AML-193 (cell line): ENCODE measurements at places on chromosomes 7 and 10.

DNA sequence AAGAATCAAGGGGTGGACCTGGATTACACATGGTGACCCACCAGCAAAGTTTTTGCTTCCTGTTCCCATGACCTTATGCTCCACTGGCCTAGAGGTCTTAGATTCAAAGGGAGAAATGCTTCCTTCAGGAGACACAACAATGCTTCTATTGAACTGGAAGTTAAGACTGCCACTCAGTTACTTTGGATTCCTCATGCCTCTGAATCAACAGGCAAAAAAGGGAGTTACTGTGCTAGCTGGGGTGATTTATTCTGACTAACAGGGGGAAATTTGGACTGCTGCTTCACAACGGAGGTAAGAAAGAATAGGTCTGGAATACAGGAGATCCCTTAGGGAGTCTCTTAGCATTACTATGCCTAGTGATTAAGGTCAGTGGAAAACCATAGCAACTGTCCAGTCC, 10.3 kb downstream of the TMEM229A start:
- DNase-seq: no peak

- DNase-seq: peak; percentile 52
Observed at GRCh38 chr7:12524794-12525386, 45.6 kb upstream of the SCIN start.

- DNase-seq: no peak
Observed at GRCh38 chr7:138400400-138400886, 59.6 kb upstream of the TRIM24 start.

- no peak for DNase-seq
Observed at GRCh38 chr7:88104732-88105131, 115.1 kb downstream of the SRI start.

DNA sequence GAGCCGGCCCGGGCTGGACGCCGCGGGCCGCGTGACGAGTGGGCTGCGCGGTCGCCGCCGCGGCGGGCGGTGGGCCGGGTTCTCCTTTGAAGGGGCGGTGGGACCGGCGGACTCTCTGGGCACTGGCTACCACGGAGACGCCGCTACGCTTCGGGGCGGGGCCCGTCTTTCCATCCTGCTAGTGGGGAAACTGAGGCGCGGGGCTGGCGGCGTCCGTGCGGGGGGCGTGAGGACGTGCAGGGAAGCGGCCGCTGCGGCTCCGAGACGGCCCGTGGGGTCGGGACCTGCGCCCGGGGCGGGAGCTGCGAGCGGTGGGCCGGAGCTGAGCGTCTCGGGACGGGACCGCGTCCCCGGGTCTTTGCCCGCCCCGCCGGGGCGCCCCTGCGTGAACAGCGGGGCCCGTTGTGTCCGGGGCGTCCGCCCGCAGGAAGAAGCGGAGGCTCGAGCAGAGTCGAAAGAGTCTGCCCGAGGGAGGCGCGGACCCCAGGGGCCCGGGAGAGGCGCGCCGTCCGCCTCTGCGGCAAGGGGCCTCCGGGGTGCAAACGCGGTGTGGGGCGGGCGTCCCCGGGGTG, 548 bp upstream of the BNIP3 start:
- DNase-seq: no peak

- no peak for DNase-seq
Observed at GRCh38 chr10:118569882-118570252, 25.6 kb downstream of the PRLHR start.

DNA sequence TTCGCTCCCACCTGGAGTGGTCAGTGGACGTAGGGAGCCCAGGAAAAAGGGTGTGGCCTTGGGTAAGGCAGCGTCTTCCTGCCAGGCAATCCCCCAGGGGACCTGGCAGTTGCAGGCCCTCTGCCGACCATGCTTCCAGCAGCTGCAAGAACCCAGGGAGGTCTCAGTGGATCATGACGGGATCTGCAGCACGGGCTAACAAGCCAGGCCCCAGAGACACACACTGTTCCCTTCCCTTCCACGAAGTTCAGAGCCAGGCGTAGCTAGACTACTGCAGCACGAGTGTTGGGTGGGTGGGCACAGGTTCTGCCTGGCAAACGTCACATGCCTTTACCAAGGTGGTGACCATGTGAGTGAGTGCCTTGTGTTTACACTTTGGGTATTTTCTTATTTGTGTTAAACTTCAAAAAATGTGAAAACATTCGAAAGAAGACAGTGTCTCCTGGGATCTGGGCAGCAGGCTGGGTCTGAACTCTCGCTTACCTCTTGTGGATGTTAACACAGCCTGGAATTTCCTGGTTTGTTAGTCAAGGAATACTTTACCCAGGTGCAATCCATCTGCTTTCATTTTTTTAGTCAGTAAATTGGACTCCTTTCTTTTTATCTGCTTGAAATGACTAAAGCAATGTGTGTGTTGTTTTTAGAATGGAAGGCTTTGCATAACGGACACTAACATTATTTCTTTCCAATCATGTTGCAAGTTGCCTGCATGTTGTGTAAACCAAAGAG, 48.2 kb upstream of the VIPR2 start:
- DNase-seq: no peak

GRCh38 chr7:34900891-34901513, 136.3 kb downstream of the DPY19L1 start:
- peak; percentile 14 for DNase-seq

DNA sequence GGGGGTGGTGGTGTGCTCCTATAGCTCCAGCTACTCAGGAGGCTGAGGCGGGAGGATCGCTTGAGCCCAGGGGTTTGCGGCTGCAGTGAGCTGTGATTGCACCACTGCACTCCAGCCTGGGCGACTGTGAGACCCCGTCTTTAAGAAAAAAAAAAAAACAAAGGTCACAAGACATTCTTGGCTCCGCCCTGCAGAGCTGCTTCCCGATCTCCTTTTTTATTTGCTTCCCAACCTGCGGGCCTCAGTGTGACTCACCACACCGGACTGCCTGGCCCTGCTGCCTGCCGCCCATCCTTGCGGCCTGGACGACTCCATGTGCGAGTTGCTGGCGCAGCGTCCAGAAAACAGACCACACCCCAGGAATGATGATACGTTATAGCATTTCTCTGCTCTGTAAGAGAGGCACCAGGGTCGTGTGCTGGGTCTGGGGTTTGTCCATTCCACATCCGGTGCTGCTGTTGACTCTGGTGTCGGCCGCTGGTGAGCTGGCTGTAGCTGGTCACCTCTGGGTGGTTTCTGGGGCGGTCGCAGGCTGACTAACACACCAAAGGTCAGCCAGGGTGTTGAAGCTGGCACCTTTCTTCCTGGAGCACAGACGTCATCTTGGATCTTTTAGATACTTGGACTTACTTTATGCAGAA, 123.6 kb downstream of the TCF7L2 start:
- no peak for DNase-seq

- no peak for DNase-seq
Observed at GRCh38 chr7:9709216-9709615, 1264.5 kb upstream of the PHF14 start.

- DNase-seq: no peak
Observed at GRCh38 chr7:114138587-114138986, 219.8 kb upstream of the PPP1R3A start.

DNA sequence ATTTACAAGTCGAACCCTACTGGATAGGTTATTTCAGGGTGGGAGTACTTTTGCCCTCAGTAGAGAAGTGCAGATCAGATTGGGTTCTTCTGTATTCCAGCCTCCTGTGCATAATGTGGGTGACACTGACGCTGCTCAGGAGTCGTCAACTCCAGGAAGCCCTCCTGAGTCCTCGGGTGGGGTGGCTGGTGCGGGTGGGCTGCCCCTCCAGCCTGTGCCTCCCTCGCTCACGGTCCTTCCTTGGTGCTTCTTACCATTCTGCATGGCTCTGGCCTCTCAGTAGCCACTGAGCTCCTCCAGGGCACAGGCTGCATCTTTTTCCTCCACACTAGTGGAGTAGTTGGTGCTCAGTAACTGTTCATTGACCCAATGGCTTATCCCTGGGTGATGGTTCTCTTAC, 4.3 kb downstream of the CDH23 start:
- DNase-seq: no peak

DNA sequence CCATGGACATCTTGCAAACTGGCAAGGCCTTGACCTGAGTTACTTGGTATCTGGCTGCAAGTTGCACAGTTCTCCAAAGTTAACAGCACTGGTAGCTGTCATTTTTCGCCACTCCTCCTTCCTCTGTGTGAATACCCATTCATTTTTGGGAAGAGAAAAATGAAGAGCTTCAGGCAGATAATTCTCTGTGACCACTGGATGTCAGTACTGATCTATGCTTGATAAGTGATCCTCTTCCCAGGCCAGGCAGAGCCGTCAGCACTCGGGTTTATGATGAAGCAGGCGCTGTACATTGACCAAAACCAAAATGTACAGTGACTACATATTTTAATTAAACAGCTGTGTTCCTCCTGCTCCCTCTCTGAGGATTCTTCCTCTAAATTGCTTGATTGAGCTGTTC, 55.9 kb upstream of the PDZD8 start:
- peak; percentile 85 for DNase-seq

DNA sequence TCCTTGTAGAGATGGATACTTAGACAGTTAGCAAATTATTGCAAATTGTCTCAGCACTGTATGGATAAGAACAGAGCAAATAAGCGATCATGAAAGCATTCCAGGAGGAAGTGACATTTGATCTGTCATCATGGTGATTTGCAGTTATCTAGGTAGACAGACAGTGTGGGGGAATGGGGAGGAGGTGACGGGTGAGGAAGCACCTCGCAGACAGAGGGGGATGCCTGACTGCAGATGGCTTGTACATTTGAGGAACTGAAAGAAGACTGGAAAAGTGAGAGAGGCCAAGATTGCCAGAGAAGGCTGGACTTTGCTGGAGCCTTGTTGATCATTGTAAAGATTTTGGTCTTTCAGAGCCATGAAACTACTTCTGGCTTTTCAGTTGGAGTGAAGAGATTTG, 318.2 kb upstream of the CELF2 start:
- no peak for DNase-seq

DNA sequence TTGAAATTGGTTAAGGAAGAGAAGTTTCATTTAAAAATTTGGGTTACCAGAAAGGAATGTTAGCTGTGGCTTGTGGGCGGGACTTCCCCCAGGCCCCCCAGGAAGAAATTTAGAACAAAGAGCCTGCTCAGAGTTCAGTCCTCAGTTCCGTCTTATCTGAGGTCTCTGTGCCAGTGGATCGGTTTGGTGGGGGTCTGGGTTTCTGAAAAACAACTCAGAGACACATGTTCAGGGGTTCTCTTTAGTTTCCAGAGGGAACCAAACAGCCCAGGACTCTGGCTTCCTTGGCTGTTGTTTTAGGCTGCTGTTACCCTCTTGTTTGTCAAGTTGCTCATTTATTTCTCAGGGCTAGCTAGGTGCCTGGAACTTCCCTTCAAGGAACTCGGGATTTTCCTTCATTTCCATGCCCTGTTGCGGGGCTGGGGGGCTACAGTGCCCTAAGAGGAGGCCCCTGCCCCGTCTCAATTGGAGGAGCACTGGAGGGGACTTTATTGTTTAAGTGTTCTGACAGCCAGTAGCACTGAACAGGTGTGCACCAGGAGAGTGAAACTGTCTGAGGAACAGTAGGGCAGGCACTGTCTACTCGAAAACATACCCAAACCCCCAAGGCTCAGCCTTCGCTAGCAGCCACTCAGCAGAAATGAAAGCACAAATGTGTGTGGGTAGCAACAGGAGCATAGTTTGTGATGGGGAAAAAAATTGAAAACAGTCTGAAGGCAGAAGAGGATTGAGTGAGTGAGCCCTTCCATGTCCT, 59.9 kb downstream of the ALOX5 start:
- DNase-seq: no peak

DNA sequence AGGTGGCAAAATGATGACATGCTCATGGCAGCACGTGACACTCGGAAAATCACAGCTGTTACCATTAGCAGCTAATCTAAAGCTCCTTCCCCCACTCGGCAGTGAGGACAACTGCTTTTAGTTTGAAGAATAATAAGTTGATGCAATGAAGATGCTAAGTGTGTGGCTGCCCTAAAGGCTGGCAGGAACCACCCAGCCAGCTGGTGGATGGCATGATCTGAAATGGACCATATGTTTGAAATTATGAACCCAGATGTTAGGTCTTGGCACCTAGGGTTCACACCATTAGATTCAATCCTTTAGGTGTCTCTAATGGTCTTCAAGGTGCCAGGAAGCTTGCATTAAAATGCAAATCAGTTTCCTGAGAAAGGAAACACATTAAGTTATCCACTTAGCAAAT, 230.1 kb downstream of the WDR11 start:
- no peak for DNase-seq

DNA sequence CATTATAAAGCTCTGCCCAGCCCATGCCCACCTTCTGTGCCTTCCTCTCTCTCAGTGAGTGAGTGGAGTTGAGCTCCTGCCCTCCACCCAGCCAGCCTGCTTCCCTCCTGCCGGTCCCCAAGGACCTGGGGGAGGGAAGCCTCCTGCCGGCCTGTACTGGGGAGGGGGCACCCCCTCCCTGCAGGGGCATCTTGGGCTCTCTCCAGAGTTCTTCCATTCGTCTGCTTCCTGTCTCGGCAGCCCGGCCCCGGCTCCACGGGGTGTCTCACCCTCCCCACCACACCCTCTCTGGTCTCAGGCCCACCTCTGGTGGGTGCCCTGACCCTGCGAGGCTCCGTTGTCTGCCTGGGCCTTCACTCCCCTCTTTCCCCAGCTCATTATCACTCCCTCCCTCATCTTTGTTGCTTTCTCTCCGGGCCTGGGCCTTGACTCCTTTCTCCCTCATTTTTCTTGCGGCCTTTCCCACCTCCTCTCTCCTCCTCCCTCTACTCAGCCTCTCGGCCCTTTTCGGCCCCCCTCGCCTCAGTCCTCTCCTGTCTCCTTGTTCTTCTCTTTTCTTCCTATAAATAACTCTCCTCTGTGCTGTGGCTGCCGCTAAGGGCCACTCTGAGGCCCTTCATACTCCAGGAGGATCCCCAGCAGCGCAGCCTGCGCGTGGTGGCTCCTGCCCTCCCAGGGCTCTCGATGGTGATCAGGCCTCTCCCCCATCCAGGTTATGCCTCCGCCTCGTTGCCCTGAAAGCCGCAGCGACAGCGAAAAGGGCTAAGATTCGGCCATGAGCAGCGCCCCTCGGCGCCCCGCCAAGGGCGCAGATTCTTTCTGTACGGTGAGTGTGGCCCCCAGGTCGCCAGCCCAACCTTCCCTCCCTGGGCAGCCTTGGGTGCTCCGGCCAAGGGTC, 2.1 kb downstream of the SLC4A2 start:
- DNase-seq: no peak

DNA sequence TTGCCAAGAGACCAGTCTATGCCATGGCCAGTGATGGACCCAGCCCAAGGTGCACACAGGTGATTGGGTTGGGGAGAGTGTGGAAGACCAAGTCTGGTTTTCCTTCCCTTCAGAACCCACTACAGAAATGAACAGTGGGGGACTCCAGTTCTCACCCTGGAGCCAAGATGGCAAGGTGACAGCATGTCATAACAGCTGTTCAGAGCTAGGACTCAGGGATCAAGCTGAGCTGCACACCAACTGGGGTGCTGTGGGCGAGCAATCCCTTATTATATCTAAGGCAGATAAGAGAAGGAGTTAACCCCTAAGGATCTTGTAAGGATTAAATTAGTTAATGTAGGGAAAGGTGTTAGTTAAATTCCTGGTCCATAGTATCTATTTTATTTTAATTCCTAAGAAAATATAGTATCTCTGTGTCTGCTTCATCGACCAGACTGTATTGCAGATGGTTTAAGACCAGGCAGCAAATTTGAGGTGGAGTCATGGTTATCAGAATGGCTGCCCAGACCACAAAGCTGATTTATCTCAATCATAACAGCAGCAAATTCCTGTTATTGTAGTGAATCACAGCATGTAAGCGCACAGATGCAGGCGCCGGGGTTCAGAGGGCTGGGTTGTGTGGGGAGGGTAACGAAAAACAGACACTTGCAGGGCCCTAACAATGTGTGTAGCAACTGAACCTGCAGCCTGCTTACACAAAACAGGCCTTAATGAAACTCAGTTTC, 208.7 kb upstream of the ZNF32 start:
- DNase-seq: no peak

- DNase-seq: no peak
Observed at GRCh38 chr10:117500456-117500855, 42.1 kb upstream of the EMX2 start.

- no peak for DNase-seq
Observed at GRCh38 chr10:51141010-51141409, 66.7 kb downstream of the PRKG1 start.
